Retinal pigment epithelial cell (primary cell): ENCODE measurements at places on chromosomes 2 and 18.

- no peak for DNase-seq
Measured at GRCh38 chr2:196481324-196481697, 158.2 kb upstream of the CCDC150 start.

- DNase-seq = no peak
Measured at GRCh38 chr2:159591221-159591620, 25.1 kb downstream of the BAZ2B start.

DNA sequence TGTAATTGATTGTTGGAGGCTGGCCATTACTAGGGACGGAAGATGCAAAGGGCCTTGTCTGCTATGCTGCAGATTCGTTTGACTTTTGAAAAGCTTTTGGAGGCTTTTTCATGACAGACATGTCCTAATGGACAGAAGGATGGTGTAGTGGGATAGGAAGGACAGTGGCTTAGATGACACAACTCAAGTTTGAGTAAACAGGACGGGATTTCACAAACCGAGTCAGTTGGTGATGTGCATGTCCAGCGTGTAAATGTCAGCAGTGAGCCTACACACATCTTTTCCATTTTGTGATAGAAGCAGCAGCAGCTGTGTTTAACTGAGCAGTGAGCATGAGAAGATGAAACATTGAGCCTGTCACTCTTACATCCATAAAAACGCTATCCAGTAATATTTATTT lies 76.0 kb downstream of the NCK2 start:
- no peak for DNase-seq

- no peak for DNase-seq
Measured at GRCh38 chr2:68556381-68556780, 87.0 kb upstream of the PROKR1 start.

- DNase-seq = no peak
Measured at GRCh38 chr2:2704428-2705090, 373.5 kb upstream of the MYT1L start.

DNA sequence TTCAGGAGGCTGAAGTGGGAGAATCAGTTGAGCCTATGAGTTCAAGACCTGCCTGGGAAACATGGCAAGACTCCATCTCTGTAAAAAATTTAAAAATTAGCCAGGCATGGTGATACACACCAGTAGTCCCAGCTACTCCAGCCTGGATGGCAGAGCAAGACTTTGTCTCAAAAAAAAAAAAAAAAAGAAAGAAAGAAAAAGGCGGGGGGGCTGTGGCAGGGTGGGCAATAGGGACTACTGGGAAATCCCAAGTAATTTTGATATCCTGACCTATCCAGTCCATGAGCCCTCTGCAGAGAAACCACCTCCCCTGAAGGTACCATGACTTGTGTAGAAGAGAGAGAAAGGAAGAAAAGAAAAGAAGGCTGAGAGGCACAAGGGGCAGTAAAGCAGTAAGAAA lies 45.3 kb downstream of the ALPK2 start:
- no peak for DNase-seq

- DNase-seq = no peak
Measured at GRCh38 chr2:161999321-161999720, 74.7 kb downstream of the DPP4 start.

- no peak for DNase-seq
Measured at GRCh38 chr2:26651470-26651771, 10.3 kb upstream of the CIB4 start.

DNA sequence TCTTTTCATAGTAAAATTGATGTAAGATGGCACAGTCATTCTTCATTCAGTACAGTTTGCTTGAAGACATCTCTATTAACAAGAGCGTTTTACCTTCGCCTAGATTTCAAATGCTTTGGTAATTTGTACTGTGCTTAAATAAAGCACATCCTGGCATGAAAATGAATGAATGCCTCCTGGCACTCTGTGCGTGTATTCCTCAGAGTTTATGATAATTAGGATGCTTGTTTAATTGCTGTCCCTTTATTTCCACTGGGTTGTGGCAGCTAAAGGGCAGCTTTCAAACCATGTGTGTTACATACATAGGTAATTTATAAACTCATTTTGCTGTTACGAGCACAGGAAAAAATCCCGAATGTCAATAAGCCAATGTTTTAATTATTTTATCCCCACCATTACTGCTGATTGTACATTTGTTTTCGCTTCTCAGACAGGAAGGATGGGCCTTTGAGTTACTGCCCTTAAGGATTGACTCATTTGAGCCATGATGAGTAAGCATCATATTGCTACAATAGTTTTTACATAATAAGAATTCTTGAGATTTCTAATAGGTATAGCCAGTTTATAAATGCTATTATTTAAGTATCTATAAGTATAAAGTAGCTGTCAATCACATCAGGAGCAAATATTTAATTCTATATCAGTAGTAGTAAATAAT lies 516.5 kb downstream of the XIRP2 start:
- DNase-seq = no peak

DNA sequence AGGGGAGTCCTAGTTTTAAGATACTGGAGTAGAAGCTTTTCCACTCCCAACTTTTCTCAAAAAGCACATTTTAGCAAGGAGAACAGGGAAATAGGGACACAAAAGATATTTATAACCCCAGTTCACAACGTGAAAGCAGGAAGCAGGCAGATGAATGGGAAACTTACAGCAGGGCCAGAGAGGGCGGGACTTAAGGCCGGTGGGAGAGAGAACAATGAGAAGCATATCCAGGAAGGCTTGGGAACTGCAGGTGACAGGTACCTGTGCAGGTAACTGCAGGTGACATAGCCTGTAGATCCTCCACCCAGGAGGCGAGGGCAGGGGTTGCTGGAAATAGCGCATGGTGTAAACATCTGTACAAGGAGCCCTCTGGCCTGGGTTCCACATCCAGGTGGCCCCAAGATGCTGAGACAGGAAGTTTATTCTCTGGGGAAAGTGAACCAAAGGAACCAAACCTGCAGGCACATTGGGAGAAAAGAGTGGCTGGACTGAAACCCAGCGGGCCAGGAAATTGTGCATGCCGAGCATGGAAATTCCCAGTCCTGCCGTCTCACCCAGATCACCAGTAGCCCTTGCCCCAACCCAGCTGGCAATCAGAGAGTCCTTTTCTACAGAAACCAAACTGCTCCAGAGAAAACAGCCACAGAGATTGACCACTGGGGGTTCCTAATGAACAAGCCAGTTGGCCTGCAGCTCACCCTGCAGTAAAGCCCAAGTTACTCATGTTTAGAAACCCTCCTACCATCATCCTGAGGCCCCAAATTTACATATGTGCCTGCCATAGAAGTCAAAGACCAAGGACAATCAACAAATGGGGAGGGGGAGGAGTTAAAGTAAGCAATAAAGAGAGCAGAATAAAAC lies 24.3 kb upstream of the COL6A3 start:
- no peak for DNase-seq

DNA sequence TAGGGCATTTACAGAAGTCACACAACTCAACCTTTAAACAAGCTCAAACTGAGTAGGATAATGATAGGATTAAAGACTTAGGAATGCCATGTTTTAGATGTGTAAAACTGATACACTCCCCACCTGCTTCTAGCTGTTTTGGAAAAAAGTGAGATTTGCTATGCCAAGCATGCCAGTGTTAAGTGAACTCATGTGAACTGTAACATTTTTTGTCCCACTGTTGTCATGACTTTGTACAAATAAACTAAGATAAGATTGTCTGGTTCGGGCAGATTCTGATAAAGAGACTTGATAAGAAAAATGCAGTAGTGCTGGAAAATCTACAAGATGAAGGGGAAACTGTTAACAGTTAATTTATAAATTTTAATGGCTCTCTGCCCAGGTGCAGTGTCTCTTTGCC lies 66.5 kb downstream of the GLS start:
- peak; percentile 89 for DNase-seq

DNA sequence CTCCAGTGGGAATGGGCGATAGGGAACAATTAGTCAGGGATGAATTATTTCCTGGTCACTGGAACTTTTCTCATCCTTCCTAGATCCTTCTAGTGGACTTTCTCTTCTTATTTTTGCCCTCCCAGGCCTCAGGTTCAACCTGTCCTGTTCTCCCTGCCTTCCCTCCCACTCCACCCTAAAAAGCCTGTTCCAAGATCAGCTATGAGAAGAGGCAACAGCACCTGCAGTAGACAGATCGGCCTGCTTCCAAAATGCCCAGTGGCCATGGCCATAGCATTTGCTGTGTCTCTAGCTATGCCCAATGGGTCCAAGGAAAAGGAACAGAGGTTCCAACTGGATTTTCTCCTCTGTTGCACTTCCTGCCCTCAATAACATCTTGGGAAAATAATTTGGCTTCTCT lies 16.5 kb upstream of the KCNF1 start:
- DNase-seq = no peak

- no peak for DNase-seq
Measured at GRCh38 chr2:196502386-196502785, 137.1 kb upstream of the CCDC150 start.

- no peak for DNase-seq
Measured at GRCh38 chr2:171056307-171056706, 104.4 kb downstream of the TLK1 start.

GRCh38 chr18:77114415-77115191 lies 18.0 kb downstream of the MBP start:
- DNase-seq = peak; percentile 100

- no peak for DNase-seq
Measured at GRCh38 chr2:55772109-55772980, 78.7 kb upstream of the PNPT1 start.

- DNase-seq = no peak
Measured at GRCh38 chr2:2466534-2466933, 135.5 kb upstream of the MYT1L start.

GRCh38 chr2:217510771-217511291 lies 492.0 kb downstream of the TNS1 start:
- peak; percentile 68 for DNase-seq

DNA sequence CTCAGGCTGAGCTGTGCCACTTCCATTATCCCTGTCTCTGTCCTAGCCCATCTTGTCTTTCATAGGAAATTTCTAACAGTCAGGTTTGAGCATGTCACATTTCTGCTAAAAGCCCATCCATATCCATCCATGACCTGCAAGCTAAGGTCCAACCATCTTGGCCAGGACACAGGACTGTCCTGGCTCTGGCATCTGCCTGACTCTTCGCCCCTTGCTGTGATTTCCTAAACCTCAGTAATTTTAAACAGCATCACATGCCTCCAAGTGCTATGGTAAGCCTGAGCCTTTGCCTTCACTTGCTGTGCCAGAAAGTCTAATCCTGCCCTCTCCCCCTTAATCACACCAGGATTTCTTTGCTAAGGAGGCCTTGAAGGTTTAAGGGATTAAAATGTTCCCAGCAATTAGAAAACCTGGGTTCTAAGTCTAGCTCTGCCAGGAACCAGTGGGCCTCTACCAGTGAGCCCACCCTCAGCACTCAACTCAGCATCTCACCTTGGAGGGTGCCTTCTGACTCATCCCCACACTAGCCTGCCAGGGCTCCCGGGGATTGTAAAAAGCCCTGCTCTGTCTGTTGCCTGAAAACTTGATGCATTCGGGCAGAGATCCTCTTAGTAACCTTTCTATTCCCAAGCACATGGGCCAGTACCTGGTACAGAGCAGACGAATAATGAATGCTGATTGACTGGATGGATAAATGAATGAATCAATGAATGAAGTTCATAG lies 411.0 kb downstream of the LRATD1 start:
- DNase-seq = peak; percentile 94

- DNase-seq = no peak
Measured at GRCh38 chr2:225841314-225841713, 441.8 kb downstream of the NYAP2 start.

GRCh38 chr2:36369163-36369562 lies 13.6 kb downstream of the CRIM1 start:
- no peak for DNase-seq

GRCh38 chr2:172894689-172895387 lies 159.2 kb downstream of the RAPGEF4 start:
- no peak for DNase-seq

GRCh38 chr18:48707636-48708296 lies 168.9 kb downstream of the CTIF start:
- no peak for DNase-seq

DNA sequence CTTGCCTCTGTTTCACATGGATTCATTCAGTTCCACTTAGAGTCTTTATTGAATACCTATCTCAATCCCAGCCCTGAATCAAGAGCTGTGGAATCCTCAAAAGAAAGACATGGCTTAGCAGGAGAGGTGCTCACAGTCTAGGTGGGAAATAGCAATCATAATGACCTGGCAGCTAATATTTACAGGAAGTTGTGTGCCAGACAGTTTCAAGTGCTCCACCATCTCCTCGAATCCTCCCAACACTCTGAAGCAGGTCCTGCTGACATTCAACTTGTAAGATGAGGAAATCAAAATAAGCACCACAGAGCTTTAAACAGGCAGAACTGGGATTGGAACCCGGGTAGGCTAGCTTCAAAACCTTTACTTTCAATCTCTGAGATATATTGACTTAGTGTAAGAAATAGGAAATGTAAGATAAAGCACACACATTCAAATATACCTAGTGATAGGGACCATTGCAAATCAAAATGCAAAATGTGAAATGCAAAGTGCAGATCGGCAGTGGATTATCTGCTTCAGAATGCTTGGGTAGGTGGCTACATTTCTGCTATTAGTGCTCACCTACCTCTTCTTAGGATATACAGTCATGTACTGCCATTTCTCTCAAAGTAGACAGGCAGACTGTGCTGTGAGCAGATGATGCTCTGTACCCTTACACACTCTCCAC lies 182.0 kb downstream of the PRKCE start:
- no peak for DNase-seq

- DNase-seq = no peak
Measured at GRCh38 chr2:233480490-233481202, 85.9 kb downstream of the USP40 start.

DNA sequence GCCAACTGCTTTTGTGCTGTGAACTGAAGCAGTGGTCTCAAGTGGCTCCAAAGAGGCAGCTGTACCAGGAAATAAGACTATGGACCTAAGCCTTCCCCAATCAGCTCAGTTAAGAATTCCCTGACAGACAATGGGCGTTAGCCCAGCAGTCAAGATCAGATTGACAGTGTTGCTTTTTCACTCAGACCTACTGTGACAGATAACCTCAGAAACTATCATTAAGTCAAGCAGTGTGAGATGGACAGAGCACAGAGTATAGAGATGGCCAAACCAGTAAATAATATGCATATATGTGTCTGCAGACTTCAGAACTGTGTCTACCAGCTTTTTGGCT lies 215.3 kb downstream of the ZFP36L2 start:
- no peak for DNase-seq

DNA sequence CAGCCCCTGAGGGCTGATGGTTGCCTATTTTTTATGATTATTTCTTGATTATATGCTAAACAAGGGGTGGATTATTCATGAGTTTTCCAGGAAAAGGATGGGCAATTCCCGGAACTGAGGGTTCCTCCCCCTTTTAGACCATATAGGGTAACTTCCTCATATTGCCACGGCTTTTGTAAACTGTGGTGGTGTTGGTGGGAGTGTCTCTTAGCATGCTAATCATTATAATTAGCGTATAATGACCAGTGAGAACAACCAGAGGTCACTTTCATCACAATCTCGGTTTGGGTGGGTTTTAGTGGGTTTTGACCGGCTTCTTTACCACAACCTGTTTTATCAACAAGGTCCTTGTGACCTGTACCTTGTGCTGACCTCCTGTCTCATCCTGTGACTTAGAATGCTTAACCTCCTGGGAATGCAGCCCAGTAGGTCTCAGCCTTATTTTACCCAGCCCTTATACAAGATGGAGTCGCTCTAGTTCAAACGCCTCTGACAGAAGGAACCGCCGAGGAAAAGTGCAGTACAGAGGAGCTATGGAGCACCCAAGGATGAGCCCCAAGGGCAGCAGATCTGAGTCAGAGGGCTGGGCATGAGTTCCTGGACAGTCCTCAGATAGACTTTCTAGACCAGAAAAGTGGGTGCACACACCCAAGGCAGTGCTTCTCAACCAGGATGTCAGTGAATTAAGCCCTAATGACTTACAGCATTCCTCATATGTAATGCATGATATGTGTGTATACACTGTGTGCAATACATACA lies 37.1 kb upstream of the ASAP2 start:
- no peak for DNase-seq

GRCh38 chr2:217864963-217865772 lies 137.6 kb downstream of the TNS1 start:
- no peak for DNase-seq
